ENCODE measurements at places on chromosomes 12 and 14.
A peak's percentile ranks its signal among the peaks of the same experiment; 100 is the strongest.

GRCh38 chr12:45363903-45364302 lies 148.0 kb downstream of the ANO6 start:
- DNase-seq, result no peak

DNA sequence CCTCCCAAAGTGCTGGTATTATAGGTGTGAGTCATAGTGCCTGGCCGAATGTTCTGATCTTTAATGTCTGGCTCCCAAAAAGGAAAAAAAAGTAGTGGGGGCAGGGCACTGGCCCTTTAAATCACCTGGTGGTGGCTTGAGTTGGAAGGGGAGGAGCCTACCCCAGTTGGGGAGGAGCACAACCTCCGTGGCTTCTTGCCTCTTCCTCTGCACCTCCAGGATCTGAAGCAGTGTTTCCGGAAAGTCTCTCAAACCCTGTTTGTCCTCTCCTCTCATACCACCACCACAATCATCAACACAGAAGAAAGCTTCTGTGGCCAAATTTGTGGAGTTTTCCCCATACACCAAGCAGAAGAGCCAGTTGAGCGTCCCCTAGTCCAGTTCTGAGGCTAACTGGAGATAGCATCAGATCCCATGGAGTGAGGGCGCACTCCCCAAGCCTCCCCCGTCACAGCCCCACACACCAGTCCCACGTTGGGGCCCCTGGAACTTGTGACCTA lies 24.3 kb upstream of the RCOR1 start:
- peak; percentile 20 for DNase-seq

DNA sequence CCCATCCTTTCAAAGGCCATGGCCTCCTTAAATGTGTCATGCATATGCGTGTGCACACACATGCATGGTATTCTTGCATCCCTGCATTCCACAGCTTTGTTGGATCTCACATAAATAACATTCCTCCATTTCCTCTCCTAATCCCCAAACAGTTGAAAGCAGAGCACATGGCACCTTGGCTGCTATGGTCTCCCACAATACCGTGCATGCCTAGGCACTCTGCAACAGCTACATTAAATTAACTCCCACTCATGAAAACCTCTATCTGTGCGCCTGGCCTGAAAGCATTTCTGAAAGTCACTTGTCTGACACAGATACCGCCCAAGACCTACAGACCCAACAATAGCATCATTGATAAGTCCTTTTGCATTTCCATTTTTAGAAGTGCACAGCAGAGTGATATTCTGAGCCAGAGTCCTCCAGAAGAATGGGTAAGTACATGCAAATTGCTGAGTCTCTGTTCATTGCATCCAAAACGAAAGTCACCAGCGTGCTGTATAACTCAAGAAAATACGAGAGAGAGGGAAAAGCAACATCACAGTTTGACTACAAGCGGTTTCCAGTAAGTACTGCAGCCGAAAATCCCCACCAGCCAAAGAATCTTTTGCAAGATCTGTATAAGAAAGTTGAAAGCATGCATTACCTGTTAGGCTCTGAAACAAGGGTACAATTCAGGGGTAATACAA lies 436 bp downstream of the ASB2 start:
- DNase-seq, result no peak

GRCh38 chr14:75113932-75114539 lies 12.8 kb downstream of the NEK9 start:
- no peak for DNase-seq

All from NCI-H226 (cell line).